ENCODE measurements at places on chromosomes 1 and 21. TPM values are rescaled to one million over a fixed set of nuclear protein-coding genes. Genes with fewer than 3 reads are reported as not detected.
A peak's percentile ranks its signal among the peaks of the same experiment; 100 is the strongest.

- DNase-seq, result no peak
Observed at GRCh38 chr1:11768821-11769220, 6.8 kb downstream of the C1orf167 start.

The SPATA45 gene
- 0.64 TPM for polyA plus RNA-seq

DNA sequence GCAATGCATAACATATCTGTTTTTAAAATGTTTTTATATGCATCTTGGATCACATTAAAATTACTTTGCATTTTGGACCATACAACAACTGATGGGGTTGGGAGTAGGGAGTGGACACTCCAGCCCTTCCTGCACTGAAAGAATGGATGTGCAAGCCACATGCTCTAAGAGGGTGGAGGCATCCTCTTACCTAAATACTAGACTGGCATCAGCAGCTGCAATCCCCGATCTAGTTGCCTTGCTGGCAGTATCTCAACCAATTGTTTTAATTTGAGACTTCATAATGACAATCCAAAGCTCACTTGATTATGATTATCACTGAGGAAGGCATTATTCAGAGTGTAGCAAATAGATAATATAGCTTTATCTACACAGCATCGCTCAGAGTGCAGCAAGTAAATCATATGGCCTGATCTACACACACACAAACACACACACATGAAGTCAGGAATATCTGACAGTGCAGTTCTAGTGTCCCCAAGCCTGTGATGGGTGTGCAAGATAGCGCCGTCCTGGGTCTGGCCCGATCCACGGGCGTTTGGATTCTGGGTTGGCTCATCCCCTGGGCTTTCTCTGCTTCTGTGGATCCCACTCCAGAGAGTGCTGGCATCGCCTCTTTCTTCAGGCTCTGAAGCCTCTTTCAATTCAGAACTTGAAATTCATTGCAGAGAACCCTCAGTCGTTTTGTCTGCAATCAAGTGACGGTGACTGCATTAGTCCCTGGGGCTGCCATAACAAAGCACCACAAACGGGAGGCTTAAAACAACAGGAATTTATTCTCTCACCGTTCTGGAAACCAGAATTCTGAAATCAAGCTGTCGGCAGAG is 181.3 kb downstream of the ETS2 start:
- DNase-seq, result no peak

GRCh38 chr1:79791488-79792218 is 785.1 kb upstream of the ADGRL4 start:
- no peak for DNase-seq

DNA sequence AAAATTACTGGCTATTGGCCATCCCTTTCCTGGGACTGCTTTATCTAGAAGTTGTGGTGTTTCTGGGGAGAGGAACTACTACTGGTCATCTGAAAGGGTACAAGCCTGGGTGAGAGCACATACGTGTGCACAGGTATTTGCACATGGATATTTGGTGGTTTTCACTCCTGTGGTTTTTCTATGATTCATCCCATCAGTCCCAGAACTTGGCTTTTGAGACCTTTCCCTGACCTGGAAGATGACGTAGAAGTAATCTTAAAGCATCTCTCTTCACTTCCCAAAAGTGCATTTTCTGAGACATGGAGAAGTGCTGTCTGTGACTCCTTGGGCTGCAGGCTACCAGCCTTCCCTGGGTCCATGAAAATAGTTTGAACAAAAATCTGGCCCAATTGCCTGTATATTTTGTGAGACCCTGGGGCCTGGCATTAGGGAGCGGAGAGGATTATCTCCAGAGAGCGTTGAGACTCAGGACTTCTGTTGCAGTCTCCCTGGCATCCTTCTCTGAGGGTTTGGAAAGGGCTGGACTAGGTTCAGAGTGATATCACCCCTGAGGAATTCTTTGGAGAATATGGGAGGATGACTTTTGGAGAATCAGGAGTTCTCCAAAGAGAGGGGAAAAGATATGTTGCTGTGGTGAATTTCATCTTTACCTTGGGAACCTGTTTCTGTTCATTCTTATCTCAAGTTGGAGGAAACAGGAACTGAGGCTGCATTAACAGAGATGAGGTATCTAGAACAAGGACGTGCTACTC is 130.8 kb downstream of the NOS1AP start:
- no peak for DNase-seq

DNA sequence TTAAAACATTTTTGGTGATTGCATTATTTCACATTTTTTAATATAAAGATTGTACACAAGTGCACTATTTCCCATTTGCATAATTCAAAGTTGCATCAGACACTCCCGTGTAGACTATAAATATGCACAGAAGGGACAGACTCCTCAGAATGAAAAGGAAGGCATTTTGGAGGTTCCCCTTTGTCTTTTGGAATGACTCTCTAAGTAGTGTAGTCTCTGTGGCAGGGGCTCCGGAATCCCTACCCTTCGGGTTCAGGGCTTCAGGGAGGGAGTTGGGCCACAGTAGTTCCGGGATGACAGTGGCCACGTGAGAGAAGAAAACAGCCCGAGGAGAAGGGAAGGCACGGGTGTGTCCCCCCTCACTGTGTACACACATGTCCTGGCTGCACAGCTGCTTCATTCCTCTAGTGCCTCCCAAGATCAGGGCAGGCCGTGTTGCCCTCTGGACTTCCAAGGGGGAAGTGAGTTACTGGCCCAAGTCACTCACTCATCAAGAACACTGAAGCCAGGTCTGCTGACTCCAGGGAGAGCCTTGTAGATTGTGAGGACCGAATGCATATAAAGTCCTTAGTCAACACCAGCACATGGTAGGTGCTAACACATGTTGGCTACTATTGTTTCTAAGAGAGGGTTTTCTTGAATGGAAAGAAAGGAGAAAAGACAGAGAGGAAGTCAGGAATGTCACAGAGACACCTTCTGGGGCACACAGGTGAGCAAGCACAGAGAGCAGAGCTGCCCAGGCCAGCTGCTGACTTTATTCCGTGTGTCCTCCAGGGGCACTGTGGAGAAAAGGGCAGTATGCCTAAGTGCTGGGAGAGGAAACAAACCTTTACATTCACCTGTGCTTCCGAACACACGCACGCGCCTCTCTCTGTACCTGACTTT is 39.8 kb downstream of the LHX4 start:
- DNase-seq, result no peak

DNA sequence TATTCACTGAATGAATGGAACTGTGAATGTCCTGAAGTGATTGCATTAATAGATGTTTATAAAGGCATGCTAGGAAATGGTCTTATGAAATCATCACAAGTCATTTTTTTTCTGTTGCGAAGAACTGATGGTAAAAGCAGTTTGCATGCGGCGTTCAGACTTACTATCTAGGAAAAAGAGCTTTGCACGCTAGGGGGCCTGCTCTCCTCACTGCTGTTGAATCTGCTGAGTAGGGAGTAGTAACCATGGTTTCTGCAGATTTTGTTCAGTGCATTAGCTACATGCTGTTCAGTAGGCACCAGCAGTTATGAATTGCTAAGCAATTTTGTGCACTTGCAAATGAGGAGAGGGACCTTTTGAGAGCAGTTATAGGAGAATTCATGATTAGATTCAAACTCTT is 57.9 kb downstream of the CENPF start:
- DNase-seq, result peak; percentile 27

GRCh38 chr1:219541946-219542345 is 71.0 kb downstream of the ZC3H11B start:
- DNase-seq, result no peak

The FMN2 gene
- polyA plus RNA-seq, result 5.3 TPM

The PLA2G2A gene
- not detected for polyA plus RNA-seq

The S100A9 gene
- 7.8 TPM for polyA plus RNA-seq

- DNase-seq, result no peak
Observed at GRCh38 chr1:222928212-222928611, 113.4 kb downstream of the DISP1 start.

DNA sequence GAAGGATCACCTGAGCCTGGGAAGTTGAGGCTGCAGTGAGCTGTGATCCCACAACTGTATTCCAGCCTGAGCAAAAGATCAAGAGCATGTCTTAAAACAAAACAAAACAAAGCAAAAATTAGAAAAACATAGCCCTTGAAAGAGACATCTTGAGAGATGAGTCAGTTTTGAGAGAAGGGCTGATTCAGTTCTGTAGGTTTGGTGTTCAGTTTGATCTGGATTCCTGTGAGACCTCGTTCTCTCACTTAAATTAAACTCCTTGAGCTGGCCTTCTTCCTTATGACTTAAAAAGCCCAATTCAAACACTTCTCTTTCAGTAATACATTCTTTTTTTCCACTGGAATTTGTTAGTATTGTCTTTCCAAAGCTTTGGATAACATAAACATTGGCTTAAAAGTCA is 164.2 kb downstream of the NRIP1 start:
- DNase-seq, result no peak

The GNAT2 gene
- not detected for polyA plus RNA-seq

DNA sequence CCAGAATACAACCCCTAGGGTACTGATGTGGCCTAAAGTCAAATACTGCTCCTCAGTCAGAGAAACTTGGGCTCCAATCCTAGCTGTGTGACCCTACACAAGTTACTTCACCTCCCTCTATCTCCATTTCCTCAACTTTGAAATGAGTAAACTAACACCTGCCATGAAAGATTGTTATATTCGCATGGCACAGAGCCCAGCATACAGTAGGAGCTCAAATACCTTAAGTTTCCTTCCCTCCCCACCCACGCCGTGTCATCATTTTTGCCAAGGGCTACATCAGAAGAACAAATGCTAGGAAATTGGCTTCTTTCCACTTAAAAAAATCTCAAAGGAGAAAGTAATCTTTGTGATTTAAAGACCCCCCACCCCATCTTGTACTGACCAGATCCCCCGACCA is 22.2 kb upstream of the ZNF362 start:
- no peak for DNase-seq

DNA sequence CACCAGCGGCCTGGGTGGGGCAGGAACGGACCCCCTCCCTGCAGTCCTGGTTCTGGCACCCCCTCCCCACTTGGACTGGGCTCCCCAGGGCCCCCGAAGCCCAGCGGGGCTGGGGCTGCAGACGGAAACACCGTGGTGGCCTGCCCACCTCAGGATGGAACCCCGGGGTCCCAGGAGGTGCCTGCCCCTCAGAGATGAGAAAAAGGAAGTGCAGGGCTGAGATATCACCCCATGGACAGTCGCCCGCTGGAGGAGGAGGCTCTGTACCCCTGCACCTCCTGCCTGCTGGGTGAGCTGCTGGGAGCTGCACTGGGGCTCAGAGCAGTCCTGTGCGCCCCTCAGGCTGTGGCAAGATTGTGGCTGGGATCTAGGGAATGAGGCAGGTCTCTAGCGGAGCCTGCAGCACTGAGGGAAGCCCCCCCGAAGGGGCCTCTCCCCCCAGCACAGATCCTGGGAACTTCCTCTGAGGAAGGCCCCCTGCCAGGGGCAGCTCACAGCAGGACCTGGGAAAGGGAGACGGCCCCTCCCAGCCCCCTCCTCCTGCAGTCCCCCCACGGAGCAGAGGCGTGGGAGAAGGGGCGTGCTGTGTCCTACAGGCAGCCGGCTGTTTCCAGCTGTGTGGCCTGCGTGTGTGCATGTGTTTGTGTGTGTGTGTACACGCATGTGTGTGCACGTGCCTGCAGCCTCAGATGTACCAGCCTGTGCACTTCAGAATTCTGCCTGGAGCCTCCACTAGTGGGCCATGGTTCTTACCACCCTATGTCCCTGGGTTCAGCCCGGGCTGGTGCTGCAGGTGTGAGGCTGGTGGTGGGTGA is 6.9 kb downstream of the AGRN start:
- DNase-seq, result no peak

GRCh38 chr21:28261298-28261697 is 731.4 kb downstream of the LTN1 start:
- DNase-seq, result no peak

DNA sequence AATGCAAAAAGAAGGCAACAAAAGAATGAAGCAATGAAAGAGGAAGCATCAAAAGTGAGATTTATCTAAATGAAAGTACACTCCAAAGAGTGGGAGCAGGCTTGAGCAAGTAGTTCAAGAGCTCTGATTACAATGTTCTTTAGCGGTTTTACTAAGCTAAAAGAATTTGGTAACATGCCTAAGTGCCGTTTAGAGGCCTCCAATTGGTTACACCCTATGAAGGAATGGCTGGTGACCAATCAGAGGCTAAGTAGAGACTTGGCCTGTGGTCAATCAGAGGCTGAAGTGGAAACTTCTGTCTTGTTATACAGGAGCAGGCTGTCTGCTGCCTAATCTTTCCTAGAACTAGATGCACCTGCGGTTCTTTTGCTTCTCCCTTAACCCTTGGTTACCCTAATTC is 59.1 kb downstream of the PTGFR start:
- no peak for DNase-seq

DNA sequence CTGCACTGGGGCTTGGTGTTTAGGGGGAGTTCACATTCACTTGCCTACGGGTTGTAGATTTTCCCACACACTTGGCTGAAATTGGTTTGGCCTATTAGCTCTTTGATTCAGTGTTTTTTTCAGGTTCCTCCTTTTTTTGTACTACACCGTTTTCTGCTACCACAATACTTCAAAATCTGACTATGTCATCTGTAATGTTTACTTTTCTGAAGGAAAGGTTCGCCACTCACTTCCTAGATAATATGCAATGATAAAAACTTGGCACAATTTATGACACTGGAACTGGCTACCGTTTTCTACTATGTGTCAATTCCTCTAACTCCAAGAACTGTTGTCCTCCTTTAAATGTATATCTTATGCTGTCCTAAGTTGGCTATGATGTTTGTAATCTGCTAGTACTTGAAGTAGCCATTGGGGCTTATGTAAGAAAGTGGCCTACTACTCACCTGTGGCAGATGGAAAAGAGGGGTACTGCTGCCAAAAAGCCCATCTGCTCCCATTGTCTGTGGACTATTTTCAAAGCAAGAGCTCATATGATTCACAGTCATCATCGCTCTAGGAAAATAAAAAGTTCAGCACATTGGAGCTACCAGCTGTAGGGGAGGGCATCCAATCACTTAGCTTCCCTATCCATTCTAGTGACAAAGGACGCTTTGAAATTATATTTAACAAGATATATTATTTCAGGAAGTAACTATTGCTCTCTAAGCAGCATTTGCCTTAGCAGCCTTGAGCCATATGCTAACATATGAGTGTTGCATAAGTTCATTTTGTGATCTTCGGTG is 42.4 kb upstream of the BACH1 start:
- no peak for DNase-seq

DNA sequence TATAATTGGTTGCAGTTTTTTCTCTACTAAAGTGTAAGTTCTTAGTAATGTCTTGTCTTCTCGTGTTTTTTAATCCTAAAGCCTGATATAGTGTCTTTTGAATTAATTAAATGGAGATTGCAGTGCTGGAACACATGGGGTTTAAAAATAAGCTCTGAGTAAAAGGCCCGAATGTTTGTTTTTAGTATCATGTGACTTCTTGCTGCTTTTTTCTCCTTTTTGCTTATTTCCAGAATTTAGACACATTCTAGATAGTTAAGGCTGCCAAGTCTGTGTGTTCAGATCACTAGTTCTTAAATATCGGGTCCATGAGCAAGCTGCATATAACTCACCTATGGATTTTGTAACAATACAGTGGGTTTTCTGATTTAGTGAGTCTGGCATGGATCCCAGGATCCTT is 27.5 kb downstream of the KCTD3 start:
- no peak for DNase-seq

GRCh38 chr21:35929901-35930300 is 130.4 kb downstream of the SETD4 start:
- no peak for DNase-seq

GRCh38 chr1:207240325-207241101 is 81.0 kb upstream of the CD55 start:
- no peak for DNase-seq

Measured in right renal pelvis (tissue), 4 donors.